Stimulated activated CD8-positive, alpha-beta memory T cell treated with anti-CD3 and anti-CD28 coated beads, Interleukin-15, amount 100 ng/mL, for 4 hours (primary cell): ENCODE measurements at places on chromosomes 16 and 17.

DNA sequence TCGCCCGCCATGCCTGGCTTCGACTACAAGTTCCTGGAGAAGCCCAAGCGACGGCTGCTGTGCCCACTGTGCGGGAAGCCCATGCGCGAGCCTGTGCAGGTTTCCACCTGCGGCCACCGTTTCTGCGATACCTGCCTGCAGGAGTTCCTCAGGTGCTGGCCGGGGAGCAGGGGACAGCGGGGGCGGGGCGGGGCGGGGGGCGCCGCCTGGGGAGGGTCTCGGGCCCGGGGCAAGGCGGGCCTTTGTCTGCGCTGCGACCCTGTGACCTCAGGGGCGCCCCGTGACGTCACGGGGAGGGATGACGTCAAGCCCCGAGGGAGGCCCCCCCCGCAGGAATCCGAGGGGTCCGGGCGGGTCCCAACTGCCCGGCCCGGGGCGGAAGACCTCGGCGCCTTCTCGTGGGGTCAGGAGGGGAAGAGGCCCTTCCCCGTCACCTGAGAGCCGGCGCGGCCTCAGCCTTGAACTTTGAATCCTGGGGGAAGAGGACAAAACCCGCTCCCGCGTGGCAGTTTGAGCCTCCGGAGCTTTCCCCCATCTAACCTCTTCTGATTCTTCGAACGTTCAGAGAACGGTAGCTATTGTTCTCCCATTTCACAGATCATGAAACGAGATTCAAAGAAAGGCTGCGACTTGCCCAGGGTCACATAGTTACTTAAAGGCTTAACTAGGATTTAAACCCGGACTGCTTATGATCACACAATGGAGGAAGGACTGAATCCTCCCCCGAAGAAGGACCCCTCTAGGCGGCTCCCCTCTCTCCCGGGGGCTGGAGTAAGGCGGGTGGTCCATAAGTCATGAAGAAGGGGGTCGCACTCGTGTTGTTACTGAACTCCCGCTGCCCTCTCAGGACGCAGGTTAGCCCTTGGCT lies 527 bp downstream of the TRAF4 start:
- peak; percentile 37 for DNase-seq

- no peak for DNase-seq
These were observed 224.2 kb downstream of the BCAS3 start for GRCh38 chr17:60901806-60902205.

DNA sequence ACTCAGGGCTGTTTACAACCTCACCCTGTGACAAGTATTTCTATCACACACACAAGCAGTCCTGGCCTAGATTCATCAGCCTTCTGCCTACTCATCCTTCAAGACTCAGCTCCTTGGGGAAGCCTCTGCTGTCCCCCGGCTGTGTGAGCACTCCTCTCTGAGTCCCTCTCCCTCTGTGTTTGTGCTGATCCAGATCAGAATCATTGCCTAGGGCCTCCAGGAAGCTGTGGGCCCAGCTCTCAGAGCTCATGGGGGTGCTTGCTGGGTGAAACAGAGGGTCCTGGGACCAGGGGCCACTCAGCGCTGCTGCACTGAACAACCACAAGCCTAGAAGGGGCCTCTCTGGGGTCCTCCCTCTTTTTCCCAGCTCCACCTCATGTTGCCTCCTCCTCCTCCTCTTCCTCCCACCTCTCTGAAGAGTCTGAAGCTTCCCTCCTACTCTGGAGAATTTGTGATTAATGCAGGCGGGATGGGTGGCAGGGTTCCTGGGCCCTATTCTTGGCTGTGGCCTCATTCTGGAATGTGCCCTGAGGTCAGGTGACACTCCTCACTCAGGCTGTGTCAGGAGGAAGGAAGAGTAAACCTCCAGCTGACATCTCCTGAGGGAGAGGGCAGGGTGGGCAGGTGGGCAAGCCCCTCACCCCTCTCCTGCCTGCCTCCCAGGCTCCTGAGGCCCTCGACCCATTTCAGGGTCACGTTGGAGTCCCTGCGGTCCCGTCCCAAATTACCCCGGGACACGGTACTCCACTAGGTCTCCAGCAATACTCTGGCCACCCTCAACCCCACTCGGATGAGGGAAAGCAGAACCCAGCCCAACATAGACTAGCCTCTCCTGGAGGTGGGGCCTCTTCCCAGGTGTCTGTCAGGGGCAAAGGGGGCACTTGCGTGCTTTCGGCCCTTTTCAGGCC lies 10.1 kb downstream of the WFIKKN2 start:
- no peak for DNase-seq

DNA sequence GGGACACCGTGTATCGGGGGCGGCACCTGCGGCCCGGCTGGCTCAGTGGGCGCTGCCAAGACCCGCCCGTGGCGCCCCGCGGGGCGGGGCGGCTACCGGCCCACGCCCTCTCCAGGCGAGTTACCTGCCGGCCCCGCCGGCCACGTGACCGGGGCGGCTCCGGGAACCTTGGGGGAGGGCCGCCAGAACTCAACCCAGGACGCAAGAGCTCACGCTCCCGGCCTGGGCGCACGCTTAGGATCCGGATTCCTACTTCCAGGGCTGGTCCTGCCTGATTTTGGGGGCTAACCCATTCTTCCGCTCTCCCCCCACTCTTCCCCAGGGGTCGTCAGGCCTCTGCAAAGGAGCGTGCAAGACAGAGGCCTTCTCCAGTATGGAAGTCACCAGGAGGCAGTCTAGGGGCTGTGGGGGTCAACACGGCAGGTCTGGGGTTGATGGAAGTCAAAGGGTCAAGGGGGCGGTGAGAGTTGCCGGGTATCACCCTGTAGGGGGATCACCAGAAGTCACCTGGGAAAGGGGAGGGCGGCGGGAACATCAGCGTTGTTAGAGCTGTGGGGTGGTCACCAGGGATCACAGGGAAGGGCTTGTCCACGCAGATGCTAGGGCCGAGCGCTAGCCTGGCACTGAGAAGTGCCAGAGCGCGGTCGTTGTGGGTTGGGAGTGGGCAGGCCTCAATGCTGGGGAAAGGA lies 354 bp upstream of the ESRP2 start:
- DNase-seq, result no peak

GRCh38 chr16:10950393-10950792 lies 6.0 kb downstream of the CLEC16A start:
- no peak for DNase-seq

DNA sequence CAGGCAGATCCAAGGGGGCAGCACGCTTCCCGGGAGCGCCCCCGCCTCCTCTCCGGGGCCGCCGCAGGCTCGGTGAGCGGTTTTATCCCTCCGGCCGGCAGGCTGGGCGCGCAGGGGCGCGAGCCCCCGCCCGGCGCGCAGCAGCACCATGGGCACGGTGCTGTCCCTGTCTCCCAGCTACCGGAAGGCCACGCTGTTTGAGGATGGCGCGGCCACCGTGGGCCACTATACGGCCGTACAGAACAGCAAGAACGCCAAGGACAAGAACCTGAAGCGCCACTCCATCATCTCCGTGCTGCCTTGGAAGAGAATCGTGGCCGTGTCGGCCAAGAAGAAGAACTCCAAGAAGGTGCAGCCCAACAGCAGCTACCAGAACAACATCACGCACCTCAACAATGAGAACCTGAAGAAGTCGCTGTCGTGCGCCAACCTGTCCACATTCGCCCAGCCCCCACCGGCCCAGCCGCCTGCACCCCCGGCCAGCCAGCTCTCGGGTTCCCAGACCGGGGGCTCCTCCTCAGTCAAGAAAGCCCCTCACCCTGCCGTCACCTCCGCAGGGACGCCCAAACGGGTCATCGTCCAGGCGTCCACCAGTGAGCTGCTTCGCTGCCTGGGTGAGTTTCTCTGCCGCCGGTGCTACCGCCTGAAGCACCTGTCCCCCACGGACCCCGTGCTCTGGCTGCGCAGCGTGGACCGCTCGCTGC lies 832 bp downstream of the CDK5R1 start:
- DNase-seq, result no peak

GRCh38 chr17:70323269-70323668 lies 153.9 kb downstream of the KCNJ2 start:
- no peak for DNase-seq

DNA sequence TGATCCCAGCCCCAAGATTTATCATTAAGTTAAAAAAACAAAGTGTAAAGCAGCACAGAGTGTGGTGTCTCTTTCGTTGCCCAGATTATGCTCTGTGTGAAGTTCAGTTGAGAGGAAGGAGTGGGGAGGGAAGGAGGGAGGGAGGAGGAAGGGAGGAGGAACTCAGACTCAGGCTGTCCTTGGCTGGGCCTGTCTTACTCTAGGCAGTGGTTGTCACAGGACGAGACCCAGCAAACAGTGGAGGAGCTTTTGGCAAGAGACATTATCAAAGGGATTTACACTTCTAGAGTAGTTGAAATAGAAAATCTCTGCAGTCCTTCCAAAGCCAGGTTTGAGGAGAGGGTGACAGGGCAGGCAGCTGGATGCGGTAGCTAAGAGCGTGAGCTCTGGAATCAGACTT lies 27.8 kb downstream of the KNOP1 start:
- DNase-seq, result no peak

DNA sequence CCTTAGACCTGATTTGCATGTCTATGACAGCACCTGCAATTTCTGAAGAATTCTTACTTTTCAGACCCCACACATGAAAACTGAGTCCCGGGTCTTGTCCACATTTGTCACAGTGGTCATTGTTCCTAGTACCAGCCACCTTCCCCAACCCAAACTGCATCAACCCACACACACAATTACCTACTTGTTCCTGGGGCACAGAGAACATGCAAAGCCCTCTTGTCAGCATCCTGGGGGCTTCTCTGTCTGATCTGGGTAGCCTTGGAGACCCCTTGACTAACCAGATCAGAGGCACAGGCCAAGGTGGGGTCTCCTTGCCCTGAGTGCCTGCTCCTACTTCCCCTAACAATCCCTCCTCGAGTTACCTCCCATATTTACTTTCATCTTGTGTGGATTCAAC lies 36.7 kb upstream of the PIK3R6 start:
- no peak for DNase-seq

- no peak for DNase-seq
These were observed 157.4 kb upstream of the CHMP6 start for GRCh38 chr17:80833952-80834892.
